ENCODE measurements at places on chromosomes 13 and 19.

DNA sequence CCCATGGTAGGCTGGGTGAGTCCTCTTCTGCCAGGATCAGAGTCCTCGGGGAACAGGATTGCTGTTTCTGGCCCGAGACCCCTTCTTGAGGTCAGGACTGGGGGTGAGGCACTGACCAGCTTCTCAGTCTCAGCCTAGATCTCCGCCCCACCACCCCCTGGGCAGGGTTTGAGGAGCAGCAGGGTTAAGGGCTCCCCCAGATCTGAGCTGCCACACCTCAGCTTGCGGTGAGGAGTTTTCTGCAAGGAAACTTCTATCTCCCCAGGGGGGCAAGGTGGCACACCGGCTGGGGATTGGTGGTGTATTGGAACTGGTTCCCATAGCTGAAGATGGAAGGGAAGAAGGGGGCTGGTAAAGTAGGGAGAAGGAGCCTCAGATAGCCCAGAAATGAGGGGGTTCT lies 19.5 kb downstream of the CHST8 start:
- DNase-seq: no peak

- no peak for DNase-seq
These were observed 77.8 kb downstream of the TEX29 start for GRCh38 chr13:111398196-111398595.

GRCh38 chr13:67048084-67048820 lies 181.9 kb downstream of the PCDH9 start:
- DNase-seq: no peak

DNA sequence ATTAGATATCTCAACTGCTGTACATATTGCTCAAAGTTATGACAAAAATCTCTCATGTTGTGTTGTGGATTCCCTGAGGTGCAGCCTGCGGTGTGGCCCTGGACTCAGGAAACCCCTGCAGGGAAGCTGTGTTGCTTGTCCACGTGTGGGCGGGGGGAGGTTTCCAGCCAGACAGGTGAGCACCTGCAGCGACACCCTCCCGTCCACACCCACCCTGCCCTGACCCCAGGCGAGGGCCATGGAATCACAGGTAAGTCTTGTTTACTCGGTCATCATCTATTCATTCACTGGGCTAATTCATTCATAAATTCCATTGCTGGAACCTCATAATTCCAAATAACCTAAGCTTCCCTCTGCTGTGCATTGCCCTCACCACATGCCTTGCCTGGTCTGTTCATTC lies 14.1 kb downstream of the PLPP2 start:
- no peak for DNase-seq

- no peak for DNase-seq
These were observed 23.4 kb upstream of the GATAD2A start for GRCh38 chr19:19382118-19382517.

GRCh38 chr13:43516401-43516833 lies 270.4 kb downstream of the ENOX1 start:
- DNase-seq: no peak

GRCh38 chr19:33796164-33796875 lies at the start of gene KCTD15:
KCTD15 (plus strand) TSS chr19:33796870; CDS start chr19:33800455, 3,585 bp downstream.
- DNase-seq: no peak

- no peak for DNase-seq
These were observed 60.4 kb downstream of the WDFY2 start for GRCh38 chr13:51644654-51645053.

GRCh38 chr13:112971288-112971643 lies 2.3 kb downstream of the MCF2L start:
- no peak for DNase-seq

GRCh38 chr13:113192279-113192678 lies 16.2 kb downstream of the PCID2 start:
- DNase-seq: no peak

GRCh38 chr19:10004617-10005016 lies 5.7 kb downstream of the COL5A3 start:
- no peak for DNase-seq

- no peak for DNase-seq
These were observed 24.6 kb downstream of the LMO7 start for GRCh38 chr13:75660694-75661093.

- DNase-seq: no peak
These were observed 6.2 kb downstream of the NPHS1 start for GRCh38 chr19:35846038-35846668.

DNA sequence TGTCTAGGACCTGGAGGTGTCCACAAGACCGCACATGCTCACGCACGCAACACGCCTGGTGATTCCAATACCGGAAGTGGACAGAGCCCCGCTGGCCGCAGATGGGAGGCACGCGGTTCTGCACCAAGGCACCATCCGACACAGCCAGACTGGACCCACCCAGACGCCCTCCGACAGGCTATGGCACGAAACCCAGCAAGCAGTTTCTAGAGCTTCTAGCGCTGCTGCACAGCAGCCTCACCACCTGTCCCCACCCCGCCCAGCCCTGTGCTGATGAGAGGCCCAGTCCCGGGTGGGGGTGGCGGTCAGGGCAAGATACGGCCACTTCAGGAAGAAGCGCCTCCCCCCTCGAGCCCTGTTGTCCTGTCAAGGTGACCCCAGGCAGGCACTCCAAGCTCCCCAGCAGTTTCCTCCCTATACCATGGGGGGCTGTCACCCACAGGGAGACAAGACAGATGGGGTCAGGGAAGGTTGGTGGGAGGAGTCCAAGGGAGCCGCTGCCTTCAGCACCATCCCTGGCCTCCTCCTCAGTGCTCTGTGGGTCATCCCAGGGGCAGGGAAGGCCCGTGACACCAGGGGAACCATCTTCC lies 11.3 kb downstream of the LSM4 start:
- no peak for DNase-seq
